ENCODE measurements at places on chromosomes 2 and 18. TPM values are rescaled to one million over a fixed set of nuclear protein-coding genes. Genes with fewer than 3 reads are reported as not detected.

- no peak for DNase-seq
- no peak overlapping the region for H3K27ac ChIP-seq
- no peak overlapping the region for H3K4me3 ChIP-seq
- no peaks in the 10 kb centered on the region for H3K36me3 ChIP-seq
- H3K27me3 ChIP-seq = no peaks in the 10 kb centered on the region
- H3K4me1 ChIP-seq = no peaks in the 10 kb centered on the region
Observed at GRCh38 chr2:186780701-186781316, 68.2 kb downstream of the ZSWIM2 start.

DNA sequence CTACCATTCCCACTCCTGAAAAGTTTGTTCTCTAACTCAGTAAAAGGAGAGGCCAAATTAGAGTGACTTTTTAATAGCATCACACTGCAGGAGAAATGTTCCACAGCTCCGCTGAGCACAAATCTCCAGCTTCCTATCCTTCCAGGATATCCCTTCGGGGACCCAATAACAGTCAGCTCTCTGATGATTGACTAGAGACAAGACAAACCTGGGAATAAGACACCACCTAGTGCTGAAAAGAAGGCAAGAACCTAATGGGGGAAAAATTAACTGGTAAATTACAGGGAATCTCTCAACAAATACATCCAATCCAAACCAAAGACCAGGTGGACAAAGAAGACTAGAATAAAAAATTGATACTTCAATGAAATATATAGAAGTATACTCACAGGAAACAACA lies 977.1 kb upstream of the SOX11 start:
- H3K4me1 ChIP-seq = no peaks in the 10 kb centered on the region
- H3K27me3 ChIP-seq = no peaks in the 10 kb centered on the region
- H3K4me3 ChIP-seq = no peak overlapping the region

The TTR gene
- polyA plus RNA-seq = not detected

The CCDC148 gene
- polyA plus RNA-seq = not detected

The SFTPB gene
- polyA plus RNA-seq = not detected

Data from CD4-positive, alpha-beta memory T cell (primary cell).